H7 (cell line): ENCODE measurements at places on chromosomes 3 and 15. TPM values are rescaled to one million over a fixed set of nuclear protein-coding genes. Genes with fewer than 3 reads are reported as not detected.

- no peak for DNase-seq
Observed at GRCh38 chr15:59918994-59919951, 84.8 kb upstream of the FOXB1 start.

GRCh38 chr3:69283496-69283895, 102.4 kb downstream of the FRMD4B start:
- DNase-seq, result no peak

GRCh38 chr3:7484636-7485035, 623.7 kb downstream of the GRM7 start:
- DNase-seq, result no peak

DNA sequence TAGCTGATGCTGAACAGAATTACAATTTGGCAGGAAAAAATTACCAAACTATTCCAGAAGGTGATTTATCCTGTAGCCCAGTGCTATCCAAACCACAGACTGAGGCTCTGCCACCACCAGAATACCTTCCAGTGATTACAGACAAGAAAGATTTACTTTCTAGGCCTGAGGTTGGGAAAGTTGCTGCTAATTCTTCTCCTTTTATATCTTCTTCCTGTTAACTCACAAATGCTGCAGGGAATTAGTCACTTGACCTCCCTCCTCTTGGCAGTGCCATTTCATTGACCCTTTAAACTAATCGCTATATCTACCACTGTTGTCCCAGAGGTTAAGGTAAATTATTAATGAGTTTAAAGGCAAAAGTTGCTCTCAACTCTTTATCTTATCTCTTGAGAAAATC, 118.4 kb downstream of the CTNNB1 start:
- DNase-seq, result no peak

DNA sequence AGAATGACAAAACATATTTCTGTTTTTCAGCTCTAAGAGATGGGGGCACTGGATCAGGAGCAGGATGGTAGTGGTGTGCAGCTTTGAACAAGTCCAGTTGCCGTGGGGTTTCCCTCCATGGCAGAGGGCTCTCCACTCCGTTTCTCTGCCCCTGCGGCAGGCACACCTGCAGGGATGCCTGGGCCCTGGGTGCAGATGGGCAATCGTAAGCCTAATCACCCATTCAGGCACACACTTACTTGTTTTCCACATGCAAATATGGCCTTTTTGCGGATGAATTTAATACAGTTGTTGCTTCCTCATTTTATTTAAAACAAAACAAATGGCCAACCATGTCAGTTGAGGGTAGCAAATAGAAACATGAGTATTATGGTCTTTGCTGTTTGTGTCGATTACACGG, 85.1 kb downstream of the LPP start:
- DNase-seq, result no peak

GRIP2 gene
- 2.2 and 2.9 TPM in 2 replicates for total RNA-seq
